ENCODE measurements at places on chromosomes 2 and 18.

DNA sequence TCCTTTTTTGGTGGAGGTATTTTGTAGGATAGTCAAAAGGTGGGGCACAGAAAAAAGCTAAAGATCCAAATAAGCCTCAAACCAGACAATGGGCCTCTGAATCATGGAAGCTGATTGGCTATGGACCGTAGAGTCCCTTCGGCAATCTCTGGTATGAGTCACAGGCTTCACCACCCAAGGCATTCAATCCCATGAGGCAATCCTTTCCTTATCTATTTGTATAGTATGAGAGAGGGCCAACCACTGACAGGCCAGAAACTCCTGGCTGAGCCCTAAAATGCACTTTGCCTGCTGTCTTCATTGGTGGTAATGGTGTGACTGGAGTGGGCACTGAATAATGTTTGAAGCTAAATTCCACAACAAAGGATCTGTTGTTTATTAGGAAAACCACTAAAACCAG is 38.7 kb upstream of the MEX3C start:
- DNase-seq: no peak

- DNase-seq: no peak
These were observed 72.0 kb downstream of the KCNG2 start for GRCh38 chr18:79869591-79870300.

GRCh38 chr2:218983263-218983933 is 1.6 kb downstream of the FEV start:
- DNase-seq: no peak

DNA sequence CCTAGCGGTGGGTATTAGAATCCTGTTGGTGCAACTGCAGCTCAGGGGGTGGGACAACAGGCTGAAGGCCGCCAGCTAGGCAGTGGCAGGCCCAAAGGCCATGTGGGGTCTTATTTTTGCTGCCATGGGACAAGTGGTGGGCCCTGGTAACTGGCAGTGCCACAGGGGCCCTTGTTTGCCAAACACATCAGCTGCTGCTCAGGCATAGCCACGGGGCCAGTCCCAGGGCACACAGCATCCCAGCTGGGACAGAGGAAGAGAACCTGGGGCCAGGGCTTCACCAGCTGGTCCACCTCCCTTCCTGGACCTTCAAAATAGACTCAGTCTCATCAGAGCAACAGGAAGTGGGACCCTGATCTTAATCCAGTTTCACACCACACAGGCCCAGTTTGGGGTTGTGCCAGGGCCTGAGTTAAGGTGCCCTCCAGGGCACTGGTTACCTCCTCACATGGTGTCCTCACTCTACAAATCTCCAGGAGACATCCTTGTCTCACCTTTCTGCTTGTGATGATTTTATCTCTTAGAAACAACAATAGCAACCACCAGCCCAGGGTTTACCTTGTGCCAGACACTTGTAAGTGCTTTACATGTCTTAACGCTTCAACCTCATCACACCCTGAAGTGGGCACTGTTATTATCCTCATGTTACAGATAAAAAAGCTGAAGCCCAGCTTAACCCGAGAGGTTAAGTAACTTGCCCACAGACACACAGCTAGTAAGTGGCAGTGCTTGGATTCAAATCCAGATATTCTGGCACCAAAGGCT is 98.5 kb downstream of the GYPC start:
- no peak for DNase-seq

DNA sequence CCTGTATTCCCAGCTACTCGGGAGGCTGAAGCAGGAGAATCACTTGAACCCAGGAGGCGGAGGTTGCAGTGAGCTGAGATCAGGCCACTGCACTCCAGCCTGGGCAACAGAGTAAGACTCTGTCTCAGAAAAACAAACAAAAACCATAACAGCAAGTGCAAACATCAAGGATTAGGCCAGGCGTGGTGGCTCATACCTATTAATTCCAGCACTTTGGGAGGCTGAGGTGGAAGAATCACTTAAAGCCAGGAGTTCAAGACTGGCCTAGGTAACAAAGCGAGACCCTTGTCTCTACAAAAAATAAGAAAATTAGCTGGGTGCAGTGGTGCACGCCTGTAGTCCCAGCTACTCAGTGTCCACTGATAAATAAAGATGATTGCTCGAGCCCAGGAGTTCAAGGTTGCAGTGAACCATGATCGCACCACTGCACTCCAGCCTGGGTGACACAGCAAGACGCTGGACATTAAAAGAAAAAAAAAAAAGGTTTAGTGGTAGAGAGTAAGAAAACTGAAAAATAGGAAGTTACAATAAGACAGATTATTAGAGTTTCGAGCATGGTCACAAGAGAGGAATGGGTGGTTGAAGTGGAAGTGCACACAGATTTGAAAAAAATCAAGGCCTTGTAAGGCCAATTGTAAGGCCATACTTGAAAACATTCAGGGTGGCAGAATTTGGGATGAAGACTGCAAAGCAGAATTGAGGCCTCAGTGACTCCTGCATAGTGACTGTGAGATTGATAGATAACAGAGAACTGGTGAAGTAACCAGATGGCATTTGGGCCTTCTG is 6.4 kb upstream of the KCMF1 start:
- no peak for DNase-seq

DNA sequence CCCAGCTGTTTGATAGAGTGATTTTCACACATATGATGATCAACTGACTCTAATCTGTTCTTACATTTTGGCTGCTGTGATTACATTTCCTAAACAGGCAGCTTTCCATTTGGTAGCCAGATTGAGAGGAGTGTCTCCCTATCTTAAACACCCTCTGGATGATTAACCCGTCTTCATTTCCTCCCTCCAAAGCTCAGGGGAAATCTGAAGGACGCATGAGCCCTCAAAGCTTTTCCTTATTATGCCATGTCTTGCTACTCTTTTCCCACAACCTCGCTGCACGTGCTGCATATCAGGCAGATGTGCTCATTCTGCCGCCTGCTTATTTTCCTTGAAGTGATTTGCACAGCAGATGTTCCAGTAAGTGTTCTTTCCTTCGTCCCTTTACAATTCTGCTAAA is 837.4 kb downstream of the LRRTM4 start:
- no peak for DNase-seq

DNA sequence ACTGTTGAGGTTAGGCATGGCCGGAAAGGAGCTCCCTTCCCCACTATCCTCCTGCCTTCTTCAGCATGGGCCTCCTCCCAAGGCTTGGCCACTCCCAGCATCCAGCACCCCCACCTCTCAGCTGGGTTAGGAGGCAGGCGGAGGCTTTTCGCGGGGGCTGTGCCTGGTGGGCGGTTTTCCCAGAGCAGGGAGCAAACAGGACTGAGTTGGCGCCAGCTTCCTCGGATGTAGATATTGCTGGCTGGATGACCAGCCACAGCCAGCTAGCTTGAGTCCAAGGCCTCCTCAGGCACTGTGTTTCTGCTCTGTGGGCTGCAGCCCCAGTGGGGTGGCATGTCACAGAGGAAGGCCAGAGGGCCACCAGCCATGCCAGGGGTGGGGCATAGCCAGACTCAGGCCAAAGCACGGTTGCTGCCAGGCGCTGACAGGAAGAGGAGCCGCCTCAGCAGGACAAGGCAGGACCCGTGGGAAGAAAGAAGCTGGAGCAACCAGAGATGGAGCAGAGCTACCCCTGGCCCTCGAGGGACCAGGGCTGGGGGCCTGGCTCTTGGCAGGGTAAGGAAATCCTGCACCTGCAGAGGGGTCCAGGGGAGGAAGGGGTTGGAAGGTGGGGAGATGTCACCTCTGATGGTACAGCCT is at the start of gene TCF23:
Gene TCF23 (plus strand): TSS at position 204 of the 639 bp plus-strand sequence. CDS start 130 bp downstream, at position 334.
- DNase-seq: no peak

DNA sequence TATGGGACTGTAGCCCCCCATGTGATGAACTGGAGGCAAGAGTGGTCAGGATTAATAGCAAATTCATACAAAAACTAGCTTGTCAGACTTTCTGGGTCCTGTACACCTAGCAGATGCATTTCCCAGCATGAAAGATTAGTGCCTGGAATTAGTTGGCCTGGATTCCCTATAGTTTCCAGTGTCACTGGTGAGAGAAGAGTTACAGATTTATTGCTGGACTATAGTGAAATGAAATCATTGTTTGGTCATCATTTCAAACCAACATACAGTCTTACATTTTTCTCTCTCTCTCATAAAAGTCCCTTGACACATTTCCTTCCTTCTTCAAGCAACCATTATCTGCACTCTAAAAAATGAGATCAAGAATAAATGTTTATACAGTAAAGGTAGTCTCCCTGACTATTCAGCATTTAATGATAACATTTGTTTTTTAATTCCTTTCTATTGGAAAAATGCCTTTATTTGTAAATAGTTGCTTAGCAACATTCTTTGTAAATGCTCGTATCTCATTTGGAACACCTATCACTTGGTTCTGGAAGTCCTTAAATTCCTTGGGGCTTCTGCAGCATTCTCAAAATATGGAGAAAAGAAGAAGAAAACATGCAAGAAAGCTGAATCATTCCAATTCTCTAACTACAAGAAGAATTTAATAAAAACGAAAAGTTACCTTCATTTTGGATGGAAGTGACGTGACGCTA is 144.4 kb downstream of the MREG start:
- DNase-seq: no peak

DNA sequence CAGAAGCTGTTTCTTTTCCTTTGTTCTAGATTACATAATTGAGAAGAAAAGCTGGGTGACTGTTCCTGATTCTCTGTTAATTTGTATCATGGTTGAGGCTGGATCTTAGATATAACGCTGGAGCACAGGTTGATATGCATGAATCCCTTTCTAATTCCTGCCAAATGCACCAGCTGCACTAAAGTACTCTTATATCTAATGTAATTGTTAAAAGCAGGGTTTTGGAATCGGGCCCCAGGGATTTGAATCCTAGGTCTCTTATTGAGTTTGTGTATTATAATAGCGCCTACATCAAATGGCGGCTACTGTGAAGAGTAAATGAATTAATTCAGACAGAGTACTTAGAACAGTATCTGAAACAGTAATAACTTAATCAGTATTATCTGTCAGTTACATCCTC is 80.4 kb downstream of the MC4R start:
- no peak for DNase-seq

- no peak for DNase-seq
These were observed 181.8 kb upstream of the GCFC2 start for GRCh38 chr2:75892490-75892889.

DNA sequence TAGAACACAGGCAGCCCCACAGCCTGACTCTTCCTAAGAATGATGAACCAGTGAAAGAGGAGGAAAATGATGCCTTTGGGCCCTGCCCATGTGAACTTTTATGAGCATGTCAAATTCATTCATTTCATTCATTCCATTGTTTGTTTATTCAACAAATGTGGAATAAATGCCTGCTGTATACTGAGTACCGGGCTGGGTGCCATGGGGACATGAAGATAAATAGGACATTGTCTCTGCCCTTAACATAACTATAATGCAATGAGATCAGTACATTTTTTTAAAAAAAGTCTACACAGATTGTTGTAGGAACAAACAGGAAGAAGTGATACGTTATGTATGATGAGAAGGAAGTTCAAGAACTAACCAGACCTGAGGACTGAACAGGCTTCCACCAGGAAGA is 14.7 kb downstream of the MREG start:
- DNase-seq: no peak

GRCh38 chr2:204535764-204536163 is 9.5 kb upstream of the PARD3B start:
- no peak for DNase-seq
